Activated CD4-positive, alpha-beta memory T cell treated with anti-CD3 and anti-CD28 coated beads, Interleukin-2, amount 10 ng/mL, durations not matched to agents 7 days and 5 days (primary cell): ENCODE measurements at places on chromosomes 4 and X.

DNA sequence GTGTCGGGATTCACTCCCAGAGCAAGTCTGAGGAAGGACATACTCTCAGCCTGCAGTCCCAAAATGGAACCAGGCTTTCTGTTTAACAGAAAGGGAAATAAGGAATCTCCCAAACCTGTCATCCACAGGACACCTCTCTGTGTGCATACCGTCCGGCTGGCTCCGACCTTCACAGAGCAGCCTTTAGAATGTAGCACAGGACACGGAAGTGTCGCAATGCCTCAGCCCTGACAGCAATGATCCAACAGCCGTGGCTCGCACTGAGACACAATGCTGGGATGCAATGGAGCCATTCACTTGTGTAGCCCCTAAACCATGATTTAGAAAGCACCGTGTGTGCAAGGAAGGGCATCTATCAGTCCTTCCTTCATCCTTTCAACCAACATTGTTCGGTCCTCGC lies 15.5 kb upstream of the HELT start:
- H3K27me3 ChIP-seq: peaks cover 47% of the 10 kb centered on the region
- H3K27ac ChIP-seq: no peak overlapping the region
- H3K4me1 ChIP-seq: peaks cover 5% of the 10 kb centered on the region
- H3K36me3 ChIP-seq: no peaks in the 10 kb centered on the region
- no peak overlapping the region for H3K4me3 ChIP-seq
- DNase-seq: no peak

DNA sequence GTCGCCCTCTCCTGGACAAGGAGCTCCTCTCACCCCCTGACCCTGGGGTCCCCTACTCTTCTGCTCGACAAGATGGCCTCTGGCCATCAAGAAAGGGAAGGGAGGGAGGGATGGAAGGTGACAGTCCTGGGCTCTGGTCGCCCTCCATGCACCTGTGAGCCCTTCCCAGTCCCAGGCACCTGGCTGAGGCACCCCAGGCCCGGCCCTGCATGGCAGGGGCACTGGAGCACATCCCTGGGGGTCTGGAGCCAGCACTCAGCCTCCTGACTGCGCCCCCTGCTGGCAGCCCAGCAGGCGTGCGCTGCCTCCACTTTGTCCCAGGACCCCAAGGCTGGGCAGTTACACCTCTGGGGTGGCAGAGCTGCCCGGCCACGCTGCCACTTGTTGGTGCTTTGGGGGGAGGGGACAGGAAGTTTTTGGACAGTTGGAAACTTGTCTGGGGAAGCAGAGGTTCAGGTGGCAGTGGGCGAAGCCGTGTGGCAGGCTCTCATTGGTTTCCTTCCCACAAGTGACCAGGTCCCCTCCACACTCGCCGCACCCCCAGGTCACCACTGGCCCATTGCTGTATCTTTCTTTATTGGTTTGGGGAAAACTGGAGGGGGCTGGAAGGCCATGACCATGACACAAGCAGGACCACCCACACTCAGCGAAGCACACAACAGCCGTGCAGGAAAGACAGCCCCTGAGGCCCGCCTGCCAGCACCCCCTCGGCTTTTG lies 4.3 kb downstream of the PNCK start:
- H3K27me3 ChIP-seq: peaks cover 23% of the 10 kb centered on the region
- no peak overlapping the region for H3K4me3 ChIP-seq
- DNase-seq: peak; percentile 41
- H3K4me1 ChIP-seq: peaks cover 7% of the 10 kb centered on the region
- no peaks in the 10 kb centered on the region for H3K36me3 ChIP-seq

- H3K4me1 ChIP-seq: no peaks in the 10 kb centered on the region
- no peaks in the 10 kb centered on the region for H3K36me3 ChIP-seq
- DNase-seq: no peak
- H3K27me3 ChIP-seq: no peaks in the 10 kb centered on the region
Measured at GRCh38 chr4:86403575-86403974, 43.7 kb upstream of the MAPK10 start.

DNA sequence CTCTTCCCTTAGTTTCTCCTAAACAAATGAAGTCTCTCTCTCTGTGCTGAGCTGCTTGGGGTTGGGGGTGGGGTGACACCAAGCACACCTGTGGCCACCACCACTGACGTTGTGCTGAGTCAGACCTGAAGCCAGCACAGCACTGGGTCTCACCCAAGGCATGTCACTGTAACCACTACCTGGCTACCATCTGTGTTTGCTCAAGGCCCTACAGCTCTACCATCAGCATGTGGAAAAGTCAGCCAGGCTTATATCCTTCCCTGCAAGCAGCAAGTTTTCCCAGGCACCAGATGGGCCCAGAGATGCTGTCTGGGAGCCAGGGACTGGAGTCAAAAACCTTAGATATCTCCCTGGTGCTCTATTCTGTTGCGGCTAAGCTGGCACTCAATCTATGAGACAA lies 6.9 kb downstream of the CXCL10 start:
- H3K27me3 ChIP-seq: no peaks in the 10 kb centered on the region
- H3K27ac ChIP-seq: peak overlapping the region; percentile 2
- H3K36me3 ChIP-seq: peaks cover 5% of the 10 kb centered on the region
- H3K4me1 ChIP-seq: peaks cover 21% of the 10 kb centered on the region

DNA sequence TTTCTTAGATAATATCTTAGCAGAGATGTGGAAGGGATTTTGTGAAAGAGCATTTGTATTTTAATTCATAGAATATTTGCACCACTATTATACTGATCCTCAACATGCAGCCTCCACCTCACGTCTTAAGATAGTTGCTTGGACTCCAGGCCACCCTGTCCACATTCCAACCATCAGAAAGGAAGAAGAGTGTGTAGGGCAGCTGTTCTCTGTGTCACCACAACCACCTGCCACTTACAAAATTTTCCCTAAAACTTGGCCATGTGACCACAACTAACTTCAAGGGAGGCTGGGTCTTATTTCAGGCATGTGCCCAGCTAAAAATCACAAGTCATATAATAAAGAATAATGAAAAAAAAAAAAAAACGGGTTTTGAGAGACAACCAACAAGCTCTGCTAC lies 528.1 kb downstream of the RAB28 start:
- H3K27me3 ChIP-seq: no peaks in the 10 kb centered on the region
- no peak overlapping the region for H3K27ac ChIP-seq
- H3K4me1 ChIP-seq: no peaks in the 10 kb centered on the region
- no peak overlapping the region for H3K4me3 ChIP-seq
